ENCODE measurements at places on chromosomes 1 and 21. TPM values are rescaled to one million over a fixed set of nuclear protein-coding genes. Genes with fewer than 3 reads are reported as not detected.

The OR14K1 gene
- not detected for polyA plus RNA-seq

The MARK1 gene
- polyA plus RNA-seq, result 10.3 TPM

GRCh38 chr1:245679821-245680780 lies 525.3 kb downstream of the KIF26B start:
- DNase-seq, result no peak

DNA sequence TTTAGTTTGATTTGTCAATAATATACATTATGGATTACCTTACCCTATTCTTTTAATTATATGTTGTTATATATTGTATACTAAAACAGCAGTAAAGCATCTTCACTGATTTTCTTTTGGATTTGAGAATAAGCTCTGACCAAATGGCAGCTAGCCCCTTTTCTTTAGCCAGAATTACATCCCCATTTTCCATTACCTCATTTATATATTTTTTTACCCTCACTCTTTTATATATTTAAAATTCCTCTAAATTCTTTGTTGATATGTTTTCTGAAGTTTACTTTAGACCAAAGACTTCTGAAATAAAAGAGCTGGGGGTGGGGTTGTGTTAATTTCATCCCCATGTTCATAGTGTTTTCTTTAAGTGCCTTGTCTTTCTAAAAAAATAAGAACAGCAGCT lies 24.6 kb downstream of the ANGPTL1 start:
- DNase-seq, result no peak

DNA sequence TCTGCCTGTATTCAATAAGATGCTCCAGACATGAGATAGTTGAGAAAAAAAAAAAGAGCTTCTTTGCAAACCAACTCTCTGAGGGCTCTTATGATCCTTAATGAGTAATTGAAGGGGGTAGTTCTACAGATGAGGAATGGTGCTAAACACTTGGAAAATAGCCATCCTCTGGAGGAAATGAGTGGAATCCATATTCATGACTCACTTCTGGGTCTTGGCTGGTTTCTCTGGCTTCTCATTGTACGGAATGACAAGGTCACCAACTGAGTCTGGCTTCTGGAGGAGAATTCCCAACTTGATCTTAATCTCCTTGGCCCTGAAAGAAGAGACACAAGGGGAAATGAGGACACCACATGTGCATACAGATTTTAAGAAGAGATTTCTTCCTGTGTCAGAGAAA lies 34.7 kb downstream of the RGS5 start:
- DNase-seq, result no peak

- no peak for DNase-seq
Observed at GRCh38 chr1:240474133-240474614, 137.8 kb downstream of the GREM2 start.

DNA sequence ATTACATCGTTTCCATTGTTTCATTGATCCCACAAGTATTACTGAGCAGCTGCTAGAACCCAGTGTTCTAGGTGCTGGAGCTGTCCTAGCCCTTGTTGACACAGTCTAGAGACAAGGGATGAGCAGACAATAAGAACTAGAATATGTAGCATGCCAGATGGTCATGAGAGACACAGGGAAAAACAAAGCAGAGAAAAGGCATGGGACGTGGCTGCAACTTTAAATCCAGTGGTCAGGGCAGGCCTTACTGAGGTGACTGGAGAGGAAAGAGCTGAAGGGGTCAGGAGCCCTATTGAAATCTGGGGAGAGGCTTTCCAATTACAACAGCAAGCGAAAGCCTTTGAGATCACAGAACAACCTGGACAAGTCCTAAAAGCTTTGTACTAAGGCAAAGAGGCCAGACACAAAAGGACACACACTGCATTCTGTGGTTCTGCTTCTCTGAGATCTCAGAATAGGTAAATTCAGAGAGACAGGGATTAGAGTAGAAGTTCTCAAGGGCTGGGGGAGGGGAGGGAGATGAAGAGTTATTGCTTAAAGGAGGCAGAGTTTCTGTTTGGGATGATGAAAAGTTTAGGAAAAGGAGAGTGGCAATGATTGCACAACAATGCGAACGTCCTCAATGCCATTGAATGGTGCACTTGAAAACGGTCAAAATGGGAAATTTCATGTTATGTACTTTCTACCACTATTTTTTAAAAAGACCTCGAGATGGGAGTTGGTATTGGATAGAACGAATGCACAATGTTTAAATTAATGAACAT lies 467.4 kb upstream of the VAMP3 start:
- DNase-seq, result no peak
